ENCODE measurements at places on chromosomes 12 and 14.

DNA sequence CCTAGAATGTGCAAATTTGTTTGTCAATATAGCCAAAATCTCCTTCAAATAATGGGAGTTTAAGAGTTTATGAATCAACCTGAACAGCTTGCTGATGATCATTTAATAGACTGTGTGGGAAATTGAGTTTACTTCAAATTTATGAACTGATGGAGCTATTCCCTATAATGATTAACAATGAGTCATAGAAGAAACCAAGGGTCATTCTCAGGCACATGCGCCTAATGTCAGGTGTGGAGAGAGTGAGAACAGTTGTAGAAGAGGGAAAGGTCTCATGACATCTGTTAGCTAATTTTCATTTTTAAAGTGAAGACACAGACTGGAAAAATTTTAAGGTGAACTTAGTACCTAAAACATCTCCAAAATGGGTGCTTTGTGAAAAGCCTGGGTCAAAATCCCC, 191.8 kb downstream of the BMP4 start:
- DNase-seq: no peak

DNA sequence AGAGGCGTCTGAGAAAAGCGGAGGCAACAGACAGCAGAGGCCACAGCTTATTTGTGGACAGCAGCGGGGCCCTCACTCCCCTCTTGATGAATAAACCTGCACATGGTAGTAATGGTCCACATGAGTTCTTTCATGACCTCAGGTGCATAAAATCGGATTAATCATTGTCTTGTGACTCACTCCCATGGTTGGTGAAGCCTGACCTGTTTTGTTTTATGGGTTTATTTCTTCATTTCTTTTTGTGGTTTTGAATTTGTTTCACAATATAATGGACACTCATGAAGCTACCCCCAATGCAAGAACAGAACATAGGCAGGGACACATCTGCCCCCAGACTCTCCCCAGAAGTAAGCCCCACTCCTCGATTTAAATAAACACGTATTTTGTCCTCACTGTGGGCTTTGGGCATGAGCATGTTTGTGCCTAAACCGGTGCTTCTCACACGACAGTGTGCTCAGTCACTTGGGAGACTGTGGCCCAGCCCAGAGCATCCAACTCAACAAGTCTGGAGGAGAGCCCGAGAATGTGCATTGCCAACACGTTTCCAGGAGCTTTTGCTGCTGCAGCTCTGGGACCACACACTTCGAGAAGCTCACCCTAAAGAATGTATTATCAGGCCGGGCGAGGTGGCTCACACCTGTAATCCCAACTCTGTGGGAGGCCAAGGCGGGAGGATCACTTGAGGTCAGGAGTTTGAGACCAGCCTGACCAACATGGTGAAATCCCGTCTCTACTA, 116.1 kb downstream of the SCARB1 start:
- no peak for DNase-seq

GRCh38 chr12:121062391-121063045, 23.5 kb upstream of the OASL start:
- DNase-seq: no peak

GRCh38 chr14:53027562-53027961, 76.7 kb upstream of the FERMT2 start:
- no peak for DNase-seq

DNA sequence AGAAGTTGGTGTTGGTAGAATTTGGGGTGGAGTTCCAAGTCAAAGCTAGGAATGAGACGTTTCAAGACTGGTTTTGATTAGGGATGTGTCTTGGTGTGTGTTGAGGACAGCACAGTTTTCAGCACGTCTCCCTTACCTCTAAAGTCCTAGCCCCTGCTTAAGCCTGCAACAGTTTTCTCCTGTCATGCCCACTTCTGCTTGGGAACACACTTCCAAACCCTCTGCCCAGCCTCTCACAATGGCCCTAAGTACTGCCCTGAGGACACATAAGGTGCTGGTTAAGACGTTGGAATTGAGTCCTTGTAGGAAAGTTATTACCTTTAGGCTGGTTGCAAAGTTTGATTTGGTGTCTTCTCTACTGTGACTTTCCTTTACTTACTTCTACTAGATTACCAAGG, 710 bp upstream of the BMAL2 start:
- no peak for DNase-seq

GRCh38 chr12:119180380-119181040, 1.8 kb downstream of the HSPB8 start:
- DNase-seq: peak; percentile 58
